ENCODE measurements at places on chromosomes 16 and 17.

DNA sequence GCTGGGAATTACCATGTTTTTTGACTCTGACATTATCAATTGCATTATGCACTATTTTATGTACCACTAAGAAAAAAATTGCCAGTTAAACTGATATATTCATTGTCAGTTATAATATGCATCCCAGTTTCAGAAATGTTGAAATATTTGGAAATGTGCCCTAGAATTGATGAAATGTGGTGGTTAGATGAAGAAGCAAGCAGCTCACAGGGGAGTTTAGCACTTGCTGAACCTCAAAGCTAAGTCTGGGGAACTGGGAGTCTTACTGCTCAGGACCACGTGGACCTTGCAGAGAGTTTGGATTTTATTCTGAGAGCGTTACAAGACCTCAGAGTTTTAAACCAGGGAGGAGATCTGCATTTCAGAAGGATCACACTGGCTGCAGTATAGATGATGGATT lies 67.9 kb downstream of the TNRC6C start:
- no peak for DNase-seq

DNA sequence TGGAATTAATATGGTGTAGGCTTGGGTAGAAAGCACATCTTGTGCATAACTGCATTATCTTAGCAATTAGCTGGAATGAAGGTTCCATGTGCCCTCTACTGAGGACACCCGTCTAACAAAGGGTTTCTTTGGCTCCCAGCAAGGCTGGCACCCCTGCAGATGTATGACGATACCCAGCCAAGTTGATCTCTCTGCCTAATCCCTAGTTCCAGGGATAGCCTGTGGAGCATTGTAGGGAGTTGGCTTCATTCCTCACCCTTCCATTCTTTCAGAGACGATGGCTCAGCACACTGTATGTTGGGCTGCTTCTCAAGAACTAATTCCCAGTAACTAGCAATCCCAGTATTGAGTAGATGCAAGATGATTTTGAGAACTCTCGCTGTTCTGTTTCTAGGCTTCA lies 182.5 kb downstream of the SNX29 start:
- DNase-seq = no peak

DNA sequence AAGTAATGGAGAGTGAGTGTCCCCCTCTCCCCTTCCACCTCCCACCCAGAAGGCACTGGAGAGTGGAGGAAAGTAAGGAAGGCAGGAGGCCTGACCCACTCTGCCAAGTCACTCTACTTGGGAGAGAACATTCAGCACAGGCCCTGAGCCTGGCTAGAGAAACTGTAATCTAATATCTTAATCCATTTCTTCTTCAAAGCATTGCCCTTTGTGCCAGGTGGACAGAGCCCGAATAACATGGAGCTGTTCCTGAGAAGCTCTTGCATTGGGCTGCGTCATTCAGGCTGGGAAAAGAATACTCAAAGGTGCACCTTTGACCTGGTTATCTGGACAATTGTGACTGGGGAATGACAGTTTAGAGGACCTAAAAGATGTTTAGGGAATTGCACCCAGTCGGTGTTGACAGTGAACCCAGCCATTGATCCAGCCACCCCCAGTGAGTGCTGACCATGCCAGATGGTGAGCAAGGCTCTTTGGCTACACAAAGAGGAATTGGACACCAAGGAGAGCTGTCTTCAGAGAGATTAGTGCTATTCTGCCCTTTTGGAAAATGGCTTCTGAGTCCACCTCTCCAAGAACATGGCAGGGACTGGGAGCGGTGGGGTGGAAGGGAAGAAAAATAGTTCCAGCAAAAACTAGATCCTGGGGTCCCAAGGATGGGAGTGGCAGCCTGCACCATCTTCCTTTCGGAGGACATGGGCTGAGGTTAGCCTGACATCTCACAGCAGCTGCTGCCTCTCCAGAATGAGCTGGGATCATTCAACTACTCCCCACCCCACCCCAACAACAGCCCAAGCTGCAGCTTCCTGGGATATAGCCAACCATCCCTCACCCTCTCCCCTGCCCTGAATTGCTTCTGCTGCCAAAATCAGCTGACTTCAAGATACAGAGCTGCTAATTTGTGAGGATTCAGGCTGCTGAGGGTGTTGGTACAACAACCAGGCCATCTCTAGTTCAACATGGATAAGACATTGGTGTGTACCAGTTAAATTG lies 11.6 kb upstream of the NOG start:
- no peak for DNase-seq

- DNase-seq = no peak
Observed at GRCh38 chr16:13923703-13924298, 3.8 kb downstream of the ERCC4 start.

DNA sequence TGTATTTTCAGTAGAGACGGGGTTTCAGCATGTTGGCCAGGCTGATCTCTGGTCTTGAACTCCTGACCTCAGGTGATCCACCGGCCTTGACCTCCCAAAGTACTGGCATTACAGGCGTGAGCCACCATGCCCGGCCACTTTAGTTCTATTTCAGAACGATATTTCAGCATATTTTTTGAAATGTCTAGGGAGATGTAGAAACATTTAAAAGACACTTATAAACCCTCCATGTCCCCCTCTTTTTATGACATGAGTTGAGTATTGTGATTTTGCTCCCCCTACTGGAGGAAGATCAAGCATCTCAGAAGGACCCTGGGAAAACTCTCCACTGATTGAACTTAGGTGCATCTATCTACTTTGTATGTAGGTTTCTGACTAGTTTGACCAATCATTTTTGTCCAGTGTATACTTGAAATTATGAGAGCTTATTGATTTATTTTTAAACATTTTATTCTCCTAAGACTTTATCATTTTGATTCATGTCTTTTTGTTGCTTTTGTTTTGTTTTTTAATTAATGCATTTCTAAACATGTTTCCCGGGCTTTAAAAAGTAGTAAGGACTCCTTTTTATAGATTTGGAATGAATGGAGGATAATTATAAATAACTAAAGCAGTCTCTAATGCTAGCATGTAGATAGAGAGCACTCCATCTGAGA lies 105.1 kb downstream of the CHD9 start:
- no peak for DNase-seq

DNA sequence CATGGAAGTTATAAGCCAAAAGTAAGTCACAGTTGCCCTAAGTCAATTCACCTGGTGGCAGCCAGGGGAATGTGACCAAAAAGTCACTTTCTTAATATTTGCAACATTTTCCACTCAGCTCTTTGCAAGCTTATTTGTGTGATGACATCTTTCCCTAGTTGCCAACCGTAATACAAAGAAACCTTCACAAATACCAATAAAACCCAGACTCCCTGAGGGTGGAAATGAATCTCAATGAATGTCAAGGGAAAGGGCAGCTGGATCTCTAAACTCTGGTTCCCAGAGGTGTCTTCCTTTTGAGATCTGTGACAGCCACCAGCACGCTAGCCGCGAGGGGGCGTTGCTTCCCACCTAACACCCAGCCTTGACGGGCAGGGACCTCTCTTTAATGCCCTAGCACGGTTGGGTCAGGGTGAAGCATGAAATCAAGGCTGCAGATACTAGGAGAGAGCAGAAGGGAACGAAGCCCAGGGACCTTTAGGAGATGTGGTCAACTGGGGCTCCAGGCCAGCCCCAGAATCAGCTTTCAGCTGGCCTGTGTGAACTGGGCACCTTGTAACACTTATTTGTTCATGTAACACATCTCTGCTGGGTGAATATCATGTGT lies 82.2 kb downstream of the CMC2 start:
- no peak for DNase-seq

GRCh38 chr16:56849690-56850680 lies 15.0 kb upstream of the SLC12A3 start:
- no peak for DNase-seq

DNA sequence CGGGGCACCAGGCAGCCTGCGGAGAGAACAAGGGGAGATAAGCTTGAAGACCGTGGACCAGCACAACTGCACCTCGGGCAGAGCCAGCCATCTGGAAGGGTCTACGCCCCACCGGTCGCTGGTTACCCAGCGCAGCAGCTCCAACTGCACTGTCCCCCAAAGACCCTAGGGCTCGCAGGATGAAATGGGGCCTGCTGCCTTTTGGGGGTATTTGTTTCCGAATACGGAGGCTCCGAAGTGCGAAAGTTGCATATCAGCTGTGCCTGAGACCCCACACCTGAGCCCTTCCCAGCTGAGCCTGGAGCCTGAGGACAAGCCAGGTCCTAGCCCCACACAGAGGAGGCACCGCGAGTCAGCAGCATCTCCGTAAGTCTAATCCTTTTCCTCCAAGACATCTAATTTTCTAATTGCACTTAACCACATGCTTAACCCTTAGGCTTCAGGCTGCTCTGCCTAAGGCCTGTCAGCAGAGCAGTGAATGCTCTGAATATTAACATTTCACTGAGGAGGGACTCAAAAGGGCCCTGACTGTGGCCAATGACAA lies 4.0 kb downstream of the KIFC3 start:
- DNase-seq = no peak

GRCh38 chr16:88691924-88692560 lies 5.7 kb upstream of the SNAI3 start:
- peak; percentile 66 for DNase-seq

DNA sequence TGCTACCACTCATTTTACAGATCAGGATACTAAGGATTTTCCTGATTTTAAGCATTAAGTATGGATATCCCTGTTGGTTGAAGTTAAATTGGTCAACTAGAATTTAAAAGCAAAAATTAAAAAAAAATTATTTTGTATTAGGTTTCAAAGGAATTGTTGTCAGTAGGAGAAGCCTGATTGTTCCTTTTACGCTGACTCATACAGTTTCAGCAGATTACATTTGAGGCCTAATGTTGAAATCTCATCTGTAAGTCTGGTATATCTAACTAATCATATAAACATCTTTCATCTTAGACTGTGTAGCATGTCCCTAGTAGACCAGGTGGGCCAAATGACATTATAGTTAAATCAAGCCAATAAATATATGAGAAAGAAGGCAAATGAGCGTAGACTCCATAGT lies 83.5 kb downstream of the FTO start:
- DNase-seq = no peak

- DNase-seq = no peak
Observed at GRCh38 chr17:78709119-78709681, 72.9 kb downstream of the CYTH1 start.

DNA sequence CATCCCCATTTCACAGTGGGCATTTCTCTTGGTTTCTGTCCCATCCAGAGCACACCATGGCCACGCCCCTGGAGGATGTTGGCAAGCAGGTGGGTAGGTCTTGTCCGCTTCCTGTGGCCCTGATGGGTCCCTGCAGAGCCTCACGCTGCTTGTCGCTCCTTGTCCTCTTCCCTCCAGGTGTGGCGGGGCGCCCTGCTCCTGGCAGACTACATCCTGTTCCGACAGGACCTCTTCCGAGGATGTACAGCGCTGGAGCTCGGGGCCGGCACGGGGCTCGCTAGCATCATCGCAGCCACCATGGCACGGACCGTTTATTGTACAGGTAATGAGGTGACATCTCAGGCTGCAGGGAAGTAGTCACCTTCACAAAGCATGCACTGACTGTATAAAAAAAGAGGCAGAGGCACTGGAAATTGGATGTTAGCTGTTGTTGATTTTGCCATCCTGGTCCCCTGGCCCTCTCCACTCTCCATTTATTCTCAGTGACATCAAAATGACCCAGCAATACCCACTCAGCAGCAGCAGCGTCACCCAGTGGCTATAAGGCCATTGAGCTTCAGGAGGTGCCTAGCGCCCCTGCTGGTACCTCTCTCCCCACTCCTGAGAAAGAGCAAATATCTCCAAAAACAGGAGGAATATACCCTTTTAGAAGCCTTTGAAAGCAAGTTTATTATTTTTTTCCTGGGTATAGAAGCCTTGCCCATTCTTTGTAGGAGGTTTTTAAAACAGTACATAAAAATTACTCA lies 13.7 kb downstream of the METTL22 start:
- no peak for DNase-seq

DNA sequence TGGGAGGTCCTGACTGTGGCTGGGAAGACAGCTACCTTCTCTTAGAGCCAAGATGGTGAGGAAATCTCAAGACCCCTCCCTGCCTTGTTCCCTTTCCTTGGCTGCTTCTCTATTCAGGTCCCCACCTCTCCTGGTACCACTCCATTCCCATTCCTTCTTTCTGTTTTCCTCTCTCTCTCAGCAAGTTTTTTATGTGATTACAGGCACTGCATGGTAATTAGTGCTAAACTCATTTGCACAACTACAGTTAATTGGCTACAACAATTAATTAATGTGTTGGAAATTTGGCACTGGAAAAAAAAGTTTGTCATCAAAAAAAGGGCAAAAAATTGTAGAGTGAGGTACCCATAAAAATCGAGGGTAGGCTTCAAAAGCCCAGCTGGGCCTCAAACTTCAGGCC lies 45.3 kb downstream of the NEUROD2 start:
- no peak for DNase-seq

DNA sequence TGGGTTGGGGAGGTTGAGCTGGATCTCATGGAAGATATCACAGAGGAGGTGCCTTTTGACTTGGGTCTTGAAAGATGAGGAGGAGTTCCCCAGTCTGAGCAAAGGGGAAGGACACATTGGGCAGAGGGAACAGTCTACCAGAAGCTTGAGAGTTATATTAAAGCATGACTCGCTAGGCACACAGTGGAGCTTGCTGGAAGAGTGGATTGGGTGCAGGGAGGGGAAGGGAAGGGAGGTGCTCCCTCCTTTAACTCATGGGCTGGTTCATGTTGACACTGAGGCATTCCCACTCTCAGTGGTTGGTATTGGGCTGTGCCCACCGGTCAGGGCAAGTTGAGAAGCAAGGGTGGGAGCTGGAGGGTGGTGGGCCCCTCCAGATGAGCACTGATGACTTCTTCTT lies 5.9 kb downstream of the TMEM98 start:
- DNase-seq = no peak

DNA sequence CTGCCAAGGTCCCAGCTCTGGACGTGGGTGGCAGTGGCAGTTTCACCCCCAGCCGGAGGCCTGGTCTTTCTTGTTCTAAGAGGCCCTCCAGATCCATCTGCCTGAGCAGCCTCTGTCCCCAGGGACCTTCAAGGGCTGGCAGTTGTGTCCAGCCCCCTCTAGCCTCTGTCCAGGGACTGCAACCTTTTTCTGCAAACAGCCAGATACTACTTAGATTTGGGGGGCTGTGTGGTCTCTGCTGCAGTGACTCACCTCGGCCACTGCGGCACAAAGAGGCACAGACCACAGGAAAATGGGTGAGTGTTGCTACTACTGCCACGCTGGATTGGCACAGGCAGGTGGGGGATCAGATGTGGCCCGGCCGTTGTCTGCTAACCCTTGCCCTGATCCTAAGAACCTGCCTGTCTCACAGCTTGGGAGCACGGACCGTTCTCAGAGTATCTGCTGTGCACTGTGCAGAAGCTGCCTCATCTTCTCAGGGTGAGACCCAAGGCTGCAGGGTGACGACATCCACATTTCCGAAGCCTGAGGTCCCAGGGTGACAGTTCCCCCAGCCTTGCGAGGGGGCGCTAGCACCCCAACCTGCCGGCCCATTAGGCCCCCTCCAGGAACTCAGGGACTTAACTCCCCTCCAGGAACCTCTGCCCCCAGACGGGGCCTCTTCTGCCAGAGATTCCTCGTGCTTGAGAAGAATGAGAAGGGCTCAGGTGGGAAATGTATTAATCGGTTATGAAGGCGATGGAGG lies 27.6 kb downstream of the MXRA7 start:
- DNase-seq = no peak

- peak; percentile 73 for DNase-seq
Observed at GRCh38 chr16:84511180-84511800, 6.8 kb upstream of the MEAK7 start.

All from CD4-positive, alpha-beta T cell treated with Interferon gamma for 1 hour (primary cell).